Hematopoietic multipotent progenitor cell treated with erythropoietin and hydrocortisone succinate and interleukin-3 and kit ligand, for 8 days (in vitro differentiated cells): ENCODE measurements at places on chromosomes 13 and 19.

DNA sequence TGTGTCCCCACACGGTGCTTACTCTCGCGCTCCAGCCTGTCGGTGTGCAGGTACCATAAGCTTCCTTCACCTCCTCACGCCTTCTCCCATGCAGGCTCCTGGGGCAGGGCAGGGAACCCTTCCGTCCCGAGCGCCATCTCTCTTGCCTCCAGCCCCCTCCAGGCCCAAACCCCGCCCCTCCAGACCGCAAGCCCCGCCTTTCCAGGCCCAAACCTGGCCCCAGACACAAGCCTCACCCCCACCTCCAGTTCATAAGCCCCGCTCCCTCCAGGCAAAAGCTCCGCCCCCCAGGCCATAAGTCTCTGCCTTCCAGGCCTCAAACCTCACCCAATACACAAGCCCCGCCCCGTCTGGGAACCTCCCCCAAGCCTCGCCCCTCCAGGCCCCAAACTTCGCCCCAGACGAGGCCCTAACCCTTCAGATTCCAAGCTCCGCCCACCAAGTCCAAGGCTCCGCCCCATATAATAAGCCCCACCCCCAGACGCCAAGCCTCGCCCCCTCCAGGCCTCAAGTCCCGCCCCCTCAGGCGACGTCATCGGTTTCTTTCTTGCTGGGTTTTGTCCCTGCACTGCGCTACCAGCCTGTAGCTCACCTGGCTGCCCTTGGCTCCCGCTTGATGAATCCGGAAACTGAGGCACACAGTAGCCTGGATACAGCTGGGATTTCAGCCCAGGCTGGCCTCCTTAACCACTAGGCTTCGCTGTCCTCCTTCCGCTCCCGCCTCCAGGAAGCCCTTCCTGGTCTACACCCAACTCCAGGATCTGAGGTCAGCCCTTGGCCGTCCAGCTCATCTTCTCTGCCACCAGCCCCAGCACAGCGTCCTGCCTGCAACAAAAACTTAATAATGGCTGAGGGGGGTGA lies 16.1 kb downstream of the MKNK2 start:
- DNase-seq, result peak; percentile 81

GRCh38 chr19:16094360-16095070 lies 17.2 kb upstream of the RAB8A start:
- no peak for DNase-seq

DNA sequence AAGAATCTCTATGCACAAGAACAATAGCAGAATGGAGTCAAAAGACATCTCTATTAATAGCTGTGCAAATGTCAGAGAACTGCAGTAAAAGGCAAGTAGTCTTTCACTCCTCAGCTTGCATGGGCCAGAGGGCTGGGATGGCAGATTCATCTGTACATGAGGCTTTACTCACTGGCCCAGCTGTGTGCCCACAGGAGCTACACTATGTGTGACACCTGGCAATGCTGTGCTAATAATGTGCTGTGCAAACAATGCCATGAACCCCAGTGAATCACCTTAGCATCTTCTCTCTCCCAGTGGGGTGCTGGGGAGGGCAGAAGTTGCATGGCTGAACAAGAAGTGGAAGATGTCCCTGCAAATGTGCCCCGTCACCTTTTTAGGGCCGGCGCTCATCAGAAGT lies 73.1 kb downstream of the KL start:
- DNase-seq, result no peak

- no peak for DNase-seq
These were observed 48.0 kb downstream of the RFX2 start for GRCh38 chr19:6062274-6062673.

- DNase-seq, result no peak
These were observed 20.5 kb downstream of the NLRP11 start for GRCh38 chr19:55811340-55811739.

- peak; percentile 23 for DNase-seq
These were observed 1263.1 kb downstream of the PCDH9 start for GRCh38 chr13:65966991-65967451.
